Keratinocyte (primary cell): ENCODE measurements at places on chromosomes 2 and 18. TPM values are rescaled to one million over a fixed set of nuclear protein-coding genes. Genes with fewer than 3 reads are reported as not detected.

Gene LRRC30
- polyA plus RNA-seq, result not detected in 3 replicates

Gene STEAP3
- polyA plus RNA-seq, result 15.5 to 29.7 TPM (median 19.9 TPM) in 3 replicates

DNA sequence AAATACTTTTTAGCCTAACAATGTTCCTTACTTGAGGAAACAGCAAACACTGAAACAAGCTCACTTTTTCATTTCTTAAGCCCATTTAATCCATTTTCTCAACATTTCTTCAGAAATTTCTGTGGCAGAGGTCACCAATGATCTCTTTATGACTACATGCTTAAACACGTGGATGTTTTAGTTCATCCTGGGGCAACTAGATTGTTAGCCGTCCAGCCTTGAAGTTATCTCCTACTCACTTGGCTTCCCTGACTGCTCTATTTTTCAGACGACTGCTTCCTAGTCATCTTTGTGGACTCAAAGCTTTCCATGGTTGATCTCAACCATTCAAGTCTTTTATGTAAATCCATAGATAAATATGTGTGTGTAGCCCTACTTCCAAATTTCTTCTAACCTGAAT is 24.1 kb downstream of the CD302 start:
- H3K36me3 ChIP-seq, result no peaks in the 10 kb centered on the region
- DNase-seq, result no peak
- no peak overlapping the region for H3K4me3 ChIP-seq
- no peak overlapping the region for H3K27ac ChIP-seq
- no peaks in the 10 kb centered on the region for H3K27me3 ChIP-seq

DNA sequence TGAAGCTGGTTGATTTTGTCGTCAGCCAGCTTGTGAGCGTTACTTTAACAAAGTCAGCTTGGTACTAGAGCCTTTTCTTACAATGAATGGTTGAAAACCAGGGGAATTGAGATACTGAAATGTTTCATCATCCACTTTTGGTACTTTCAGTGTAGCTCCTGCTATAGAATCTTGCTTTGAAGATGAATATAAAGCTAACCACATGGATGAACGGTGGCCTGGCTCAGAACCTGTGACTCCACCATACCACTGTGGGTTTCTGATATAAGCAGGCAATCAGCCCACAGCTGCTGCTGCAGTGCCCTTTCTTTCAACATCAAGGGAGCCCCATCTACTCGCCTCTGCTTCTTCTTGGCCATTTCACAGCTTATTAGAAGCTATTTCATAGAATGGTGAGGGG is 53.2 kb upstream of the GPR45 start:
- H3K4me1 ChIP-seq, result no peaks in the 10 kb centered on the region
- H3K4me3 ChIP-seq, result no peak overlapping the region
- DNase-seq, result no peak
- H3K27ac ChIP-seq, result no peak overlapping the region
- no peaks in the 10 kb centered on the region for H3K36me3 ChIP-seq
- H3K27me3 ChIP-seq, result no peaks in the 10 kb centered on the region

DNA sequence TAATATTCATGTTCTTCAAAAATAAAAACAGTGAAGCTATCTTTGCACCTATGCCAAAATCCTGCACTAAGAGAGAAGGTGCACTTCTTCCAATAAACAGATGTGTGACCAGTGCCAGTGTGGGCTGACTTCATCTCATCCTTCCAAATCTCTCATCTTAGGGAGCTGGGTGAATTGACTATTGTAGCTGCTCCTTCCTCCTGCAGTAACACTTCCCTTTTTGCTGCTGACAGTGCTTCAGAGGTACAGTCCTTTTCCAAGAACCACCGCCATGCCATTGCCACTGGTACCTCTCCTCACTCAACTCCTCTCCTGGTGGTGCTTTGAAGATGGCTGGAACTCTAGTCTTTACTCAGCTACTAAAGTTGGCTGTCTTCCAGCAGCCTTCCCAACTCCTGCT is 42.1 kb upstream of the ARHGAP25 start:
- no peak overlapping the region for H3K27ac ChIP-seq
- H3K36me3 ChIP-seq, result no peaks in the 10 kb centered on the region

DNA sequence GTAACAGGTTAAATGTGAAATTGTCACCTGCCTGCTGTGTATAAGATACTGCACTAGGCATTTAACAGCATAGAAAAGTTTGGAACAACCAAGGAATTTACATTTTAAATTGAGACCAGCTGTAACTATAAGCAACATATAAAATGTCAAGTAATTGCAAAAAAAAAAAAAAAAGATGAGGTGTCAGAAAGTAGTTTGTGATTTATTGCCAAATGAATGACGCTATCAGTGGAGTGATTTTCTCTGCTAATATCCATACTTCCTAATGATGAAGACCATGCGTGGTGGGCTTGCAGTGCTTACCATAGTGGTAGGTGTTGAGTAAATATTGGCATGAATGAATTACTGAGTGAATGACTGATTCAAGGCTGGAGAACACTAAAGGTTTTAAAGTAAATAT is 73.3 kb downstream of the OSBPL6 start:
- no peaks in the 10 kb centered on the region for H3K36me3 ChIP-seq
- H3K4me1 ChIP-seq, result peaks cover 18% of the 10 kb centered on the region
- H3K27ac ChIP-seq, result no peak overlapping the region
- no peaks in the 10 kb centered on the region for H3K27me3 ChIP-seq
- no peak overlapping the region for H3K4me3 ChIP-seq

GRCh38 chr18:9876867-9877654 is 8.7 kb upstream of the TXNDC2 start:
- H3K27ac ChIP-seq, result peak overlapping the region; percentile 77
- H3K4me3 ChIP-seq, result peak overlapping the region; percentile 25
- peaks cover 22% of the 10 kb centered on the region for H3K4me1 ChIP-seq
- no peaks in the 10 kb centered on the region for H3K36me3 ChIP-seq

Gene COL4A4
- 0.01 to 0.03 TPM in 2 of 3 replicates, not detected in the other for polyA plus RNA-seq

DNA sequence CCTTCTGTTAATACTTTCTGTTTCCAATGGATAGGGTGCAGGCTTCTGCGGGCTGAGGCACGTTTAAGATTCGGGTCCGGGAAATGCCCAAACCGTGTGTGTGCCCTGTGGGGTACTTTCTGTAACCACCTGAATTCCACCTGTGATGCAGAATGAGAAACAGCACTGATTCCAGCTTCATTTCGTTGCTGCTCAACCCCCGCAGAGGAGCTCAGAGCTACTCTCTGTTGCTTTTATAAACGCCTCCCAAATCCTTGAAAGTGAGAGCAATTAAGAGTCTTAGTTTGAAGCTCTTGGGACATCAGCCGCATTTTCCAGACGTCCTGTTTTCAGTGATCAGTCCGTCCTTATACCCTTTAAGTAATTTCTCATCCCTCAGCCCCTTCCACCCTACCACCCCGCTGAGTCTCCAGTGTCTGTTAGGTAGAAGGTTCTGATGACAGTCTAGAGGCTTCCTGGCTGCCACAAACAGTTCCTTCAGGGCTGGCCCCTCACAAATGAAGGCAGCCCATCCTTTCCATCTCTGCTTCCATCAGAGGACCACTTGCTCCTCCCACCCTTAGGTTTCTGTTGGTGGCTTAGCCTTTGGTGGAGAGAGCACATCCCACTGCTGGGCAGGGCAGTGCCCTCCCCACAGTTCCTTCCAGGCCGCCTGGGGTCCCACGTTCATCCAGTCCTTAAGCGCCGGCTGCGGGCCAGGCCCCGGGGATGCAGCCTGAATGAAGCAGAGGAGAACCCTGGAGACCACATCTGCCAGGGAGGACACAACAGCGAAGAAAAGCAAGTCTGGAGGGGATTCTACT is 230.1 kb downstream of the SEPTIN10 start:
- peaks cover 9% of the 10 kb centered on the region for H3K4me1 ChIP-seq
- peaks cover 23% of the 10 kb centered on the region for H3K27me3 ChIP-seq
